Activated CD4-positive, alpha-beta T cell treated with anti-CD3 and anti-CD28 coated beads, Interleukin-2, amount 50 U/mL, for 48 hours (primary cell): ENCODE measurements at places on chromosomes 7 and 10.

GRCh38 chr7:95481271-95482165 is 4.2 kb upstream of the ASB4 start:
- DNase-seq = no peak

DNA sequence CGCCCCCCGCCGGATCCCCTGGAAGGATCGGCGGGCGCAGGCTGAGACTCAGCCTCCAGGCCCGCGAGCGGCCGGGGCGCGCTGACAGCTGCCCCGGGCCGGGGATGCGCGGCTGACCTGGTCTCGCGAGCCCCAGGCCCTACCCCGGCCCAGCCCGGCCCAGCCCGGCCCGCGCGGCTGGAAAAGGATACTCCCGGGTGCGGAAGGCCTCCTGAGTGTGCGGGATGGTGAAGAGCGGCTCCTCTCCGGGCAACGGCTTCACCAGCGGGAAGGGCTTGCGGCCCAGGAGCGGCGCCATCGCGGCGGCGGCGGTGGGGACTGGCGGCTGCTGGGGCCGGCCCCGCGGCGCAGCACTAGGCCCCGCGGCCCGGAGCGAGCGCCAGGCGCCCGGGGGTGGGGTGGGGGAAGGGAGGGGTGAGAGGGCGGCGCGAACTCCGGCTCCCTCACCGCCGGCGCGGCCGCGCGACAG is 423 bp downstream of the BAZ1B start:
- DNase-seq = peak; percentile 72

DNA sequence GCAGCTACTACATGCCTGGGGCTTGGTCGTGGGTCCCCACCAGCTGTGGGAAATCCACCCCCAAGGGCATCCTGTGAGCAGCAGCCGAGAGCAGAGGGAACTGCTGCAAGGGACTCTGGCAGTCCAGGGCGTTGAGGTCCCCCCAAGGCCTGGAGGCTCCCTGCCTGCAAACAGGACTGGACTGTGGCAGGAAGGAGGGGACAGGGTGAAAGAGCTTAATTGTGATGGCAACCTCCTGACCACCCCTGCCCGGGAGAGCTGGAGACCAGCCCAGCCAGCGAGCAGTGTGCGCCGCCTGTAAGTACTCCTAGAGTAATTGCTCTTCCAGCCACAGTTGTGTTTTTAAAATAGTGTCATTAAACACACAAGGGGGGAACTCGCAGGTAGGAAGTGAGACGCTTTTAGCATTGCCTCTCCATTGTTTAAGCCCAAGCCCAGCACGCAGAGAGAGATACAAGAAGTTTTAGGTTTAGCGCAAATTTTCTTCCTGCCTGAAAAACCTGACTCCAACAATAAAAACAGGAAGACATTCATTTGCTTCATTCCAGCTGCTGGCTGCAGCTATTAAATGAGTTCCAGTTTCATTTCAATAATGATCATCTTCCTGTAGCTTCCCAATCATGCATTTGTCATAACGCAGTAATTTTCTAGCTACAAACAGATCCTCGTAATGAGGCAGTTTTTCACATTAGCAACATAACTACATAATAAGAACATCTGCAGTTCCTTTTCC is 111.1 kb downstream of the EBF3 start:
- DNase-seq = no peak

GRCh38 chr7:11506417-11506816 is 325.6 kb downstream of the THSD7A start:
- no peak for DNase-seq

GRCh38 chr10:47374611-47375536 is 9.2 kb downstream of the ZNF488 start:
- no peak for DNase-seq

- no peak for DNase-seq
Measured at GRCh38 chr10:58937423-58937822, 239.0 kb upstream of the PHYHIPL start.

DNA sequence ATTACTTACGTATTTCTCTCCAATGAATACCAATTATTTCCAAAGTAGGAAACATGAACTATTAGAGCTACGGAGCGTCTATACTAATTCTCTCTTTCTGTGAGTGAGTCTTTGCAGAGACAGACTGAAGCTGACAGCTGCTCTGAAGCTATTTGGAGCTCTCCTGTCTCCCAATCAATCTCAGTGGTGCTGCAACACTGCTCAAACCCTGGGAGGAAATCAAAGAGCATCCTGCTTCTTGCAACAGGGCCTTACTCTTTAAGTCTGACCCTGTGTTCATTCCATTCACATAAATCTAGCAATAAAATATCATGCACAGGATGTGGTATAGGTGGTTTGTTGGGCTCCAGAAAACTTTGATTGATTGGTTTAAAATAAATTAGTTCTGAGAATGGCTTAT is 685.7 kb upstream of the IGFBP3 start:
- no peak for DNase-seq

- DNase-seq = peak; percentile 51
Measured at GRCh38 chr10:21516242-21517131, 9.0 kb downstream of the SKIDA1 start.

- no peak for DNase-seq
Measured at GRCh38 chr7:42314696-42315095, 77.7 kb upstream of the GLI3 start.
